Activated CD4-positive, alpha-beta T cell treated with anti-CD3 and anti-CD28 coated beads, Interleukin-10, Interleukin-2, amounts not matched to agents 100 ng/mL and 50 ng/mL, durations not matched to agents 16 hours and 8 hours (primary cell): ENCODE measurements at places on chromosomes 12 and 14.

GRCh38 chr14:24179961-24180796 is 8.3 kb downstream of the REC8 start:
- DNase-seq, result no peak

DNA sequence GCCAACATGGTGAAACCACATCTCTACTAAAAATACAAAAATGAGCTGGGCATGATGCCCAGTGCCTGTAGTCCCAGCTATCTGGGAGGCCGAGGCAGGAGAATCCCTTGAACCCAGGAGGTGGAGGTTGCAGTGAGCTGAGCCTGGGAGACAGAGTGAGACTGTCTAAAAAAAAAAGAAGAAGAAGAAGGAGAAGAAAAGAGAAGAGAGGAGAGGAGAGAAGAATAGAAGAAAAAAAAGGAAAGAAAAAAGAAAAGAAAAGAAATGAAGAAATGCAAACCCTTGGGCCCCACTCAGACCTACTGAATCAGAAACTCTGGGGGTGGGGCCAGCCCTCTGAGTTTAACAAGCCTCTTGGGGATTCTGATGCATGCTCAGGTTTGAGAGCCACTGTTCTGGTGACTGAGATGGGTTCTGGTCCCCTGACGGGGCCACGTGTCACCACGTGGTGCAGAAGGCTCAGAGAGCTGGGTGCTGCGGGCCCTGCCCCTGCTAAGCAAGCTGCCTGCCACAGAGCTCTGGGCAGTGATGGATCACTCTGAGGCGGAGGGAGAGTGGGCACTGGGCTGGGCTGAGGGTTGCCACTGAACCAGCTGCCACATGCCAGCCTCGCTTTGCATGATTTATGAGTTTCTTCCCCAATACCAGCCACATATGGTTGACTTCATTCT is 37.5 kb downstream of the ERH start:
- DNase-seq, result no peak

DNA sequence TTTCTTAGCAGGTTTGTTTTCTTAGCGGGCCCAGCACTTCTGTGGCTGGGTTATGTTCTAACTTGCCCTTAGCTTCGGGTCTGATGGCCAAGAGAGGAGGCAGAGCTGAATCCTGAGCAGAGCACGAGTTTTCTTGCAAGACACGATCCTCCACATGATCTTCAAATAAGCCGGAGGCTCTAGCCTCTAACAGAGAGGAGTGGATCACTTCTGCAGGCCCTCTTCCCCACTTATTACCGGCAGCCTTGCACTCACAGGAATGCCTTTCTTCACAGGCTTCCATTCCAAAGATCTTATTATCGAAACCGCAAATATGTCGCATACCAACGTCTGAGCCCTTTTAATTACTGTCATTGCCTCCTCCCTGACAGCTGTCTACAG is 79.5 kb downstream of the SINHCAF start:
- no peak for DNase-seq

DNA sequence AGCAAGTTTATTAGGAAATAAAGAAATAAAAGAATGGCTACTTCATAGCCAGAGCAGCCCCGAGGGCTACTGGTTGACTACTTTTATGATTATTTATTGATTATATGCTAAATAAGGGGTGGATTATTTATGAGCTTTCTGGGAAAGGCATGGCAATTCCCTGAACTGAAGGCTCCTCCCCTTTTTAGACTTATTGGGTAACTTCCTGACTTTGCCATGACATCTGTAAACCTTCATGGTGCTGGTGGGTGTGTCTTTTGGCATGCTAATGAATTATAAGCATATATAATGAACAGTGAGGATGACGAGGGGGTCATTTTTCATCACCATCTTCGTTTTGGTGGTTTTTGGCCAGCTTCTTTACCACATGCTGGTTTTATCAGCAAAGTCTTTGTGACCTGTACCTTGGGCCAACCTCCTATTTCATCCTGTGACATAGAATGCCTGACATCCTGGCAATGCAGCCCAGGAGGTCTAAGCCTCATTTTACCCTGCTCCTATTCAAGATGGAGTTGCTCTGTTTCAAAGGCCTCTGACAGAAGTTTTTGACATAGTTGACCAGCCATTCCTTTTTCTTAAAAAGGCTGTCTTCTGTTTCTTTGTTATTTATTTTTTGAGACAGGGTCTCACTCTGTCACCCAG is 11.1 kb upstream of the PTGES3 start:
- no peak for DNase-seq

DNA sequence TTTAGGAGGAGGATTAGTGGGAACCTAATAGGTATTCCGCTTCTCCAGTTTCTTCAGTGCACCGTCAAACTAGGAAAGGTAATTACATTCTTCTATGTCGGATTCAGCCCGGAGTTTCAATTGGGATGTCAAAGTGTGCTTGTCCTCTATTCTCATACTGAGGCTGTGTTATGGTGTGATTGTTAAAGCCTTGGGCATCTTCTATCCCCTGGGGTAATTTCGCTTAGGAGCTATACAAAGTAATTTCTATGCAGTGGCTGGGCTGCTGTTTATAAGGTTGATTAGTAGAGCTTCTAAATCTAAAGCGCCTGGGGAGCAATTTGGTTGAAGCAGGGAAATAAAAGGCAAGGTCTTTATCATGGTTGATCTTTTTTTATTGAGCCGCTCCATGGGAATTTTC is 399.6 kb downstream of the ZFP36L1 start:
- DNase-seq, result no peak

- DNase-seq, result peak; percentile 20
Measured at GRCh38 chr12:91778091-91778832, 367.4 kb downstream of the BTG1 start.

DNA sequence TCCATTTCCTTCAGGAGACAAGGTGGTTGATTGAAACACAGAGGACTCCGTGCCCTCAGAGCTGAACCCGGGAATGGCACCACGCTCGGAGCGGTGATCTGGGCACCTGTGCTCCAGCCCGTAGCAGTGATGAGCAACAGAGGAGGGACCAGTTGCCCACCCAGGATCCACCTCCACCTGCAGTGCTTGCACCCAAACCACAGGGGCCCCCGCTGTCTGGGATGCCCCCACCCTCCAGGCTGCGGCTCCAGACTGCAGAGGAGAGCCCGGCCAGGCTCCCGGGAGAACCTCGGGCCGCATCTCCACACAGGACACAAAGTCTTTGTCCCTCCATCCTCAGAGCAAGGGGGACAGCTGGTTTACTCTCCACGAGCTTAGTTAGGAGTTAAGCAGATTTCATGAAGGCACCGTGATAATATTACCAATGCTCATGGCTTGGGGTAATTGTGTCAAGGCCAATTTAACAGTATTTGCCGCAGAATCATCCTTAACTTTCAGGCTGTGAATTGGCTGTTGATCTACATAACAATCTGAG is 100.6 kb downstream of the TNFAIP2 start:
- DNase-seq, result no peak

DNA sequence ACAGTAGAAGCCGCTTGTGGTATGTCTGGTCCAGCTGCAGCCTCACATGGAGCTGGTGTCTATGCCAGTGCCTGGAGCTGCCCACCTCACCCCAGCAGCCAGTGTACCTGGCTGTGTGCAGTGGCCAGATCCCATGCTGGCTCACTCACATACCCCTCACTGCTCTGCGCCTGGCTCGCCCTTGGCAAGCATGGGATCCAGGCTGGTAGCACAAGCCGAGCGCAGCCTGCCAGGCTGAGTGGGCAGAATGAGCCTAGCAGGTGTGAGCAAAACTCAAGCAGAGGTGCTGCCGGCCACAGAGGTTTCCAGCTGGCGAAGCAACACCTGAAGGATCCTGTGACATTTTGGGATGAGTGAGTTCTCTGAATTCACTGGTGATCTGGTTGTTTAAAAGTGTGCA is 5.0 kb upstream of the BTBD7 start:
- DNase-seq, result no peak

- DNase-seq, result peak; percentile 80
Measured at GRCh38 chr14:60965402-60965801, 15.5 kb downstream of the TRMT5 start.

DNA sequence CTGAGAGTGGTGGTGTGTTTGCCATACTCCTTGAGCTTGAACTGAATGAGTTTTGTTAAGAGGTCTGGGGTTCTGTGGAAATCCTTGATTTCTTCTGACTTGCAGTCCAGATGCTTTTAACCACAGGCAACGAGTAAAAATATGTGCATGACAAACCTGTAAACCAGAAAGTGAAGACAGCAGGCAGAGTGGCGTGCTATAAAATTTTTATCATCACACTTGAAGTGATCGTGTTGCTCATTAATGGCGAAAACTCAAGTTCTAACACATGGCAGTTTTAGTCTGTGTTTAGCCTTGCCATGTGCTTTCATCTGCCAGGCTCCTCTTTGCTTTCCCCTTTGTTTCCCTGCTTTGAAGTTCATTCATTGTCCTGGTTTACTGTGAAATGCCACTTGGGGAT is 28.0 kb downstream of the TXNRD1 start:
- DNase-seq, result no peak

GRCh38 chr12:95633732-95634465 is 82.6 kb upstream of the USP44 start:
- DNase-seq, result no peak

DNA sequence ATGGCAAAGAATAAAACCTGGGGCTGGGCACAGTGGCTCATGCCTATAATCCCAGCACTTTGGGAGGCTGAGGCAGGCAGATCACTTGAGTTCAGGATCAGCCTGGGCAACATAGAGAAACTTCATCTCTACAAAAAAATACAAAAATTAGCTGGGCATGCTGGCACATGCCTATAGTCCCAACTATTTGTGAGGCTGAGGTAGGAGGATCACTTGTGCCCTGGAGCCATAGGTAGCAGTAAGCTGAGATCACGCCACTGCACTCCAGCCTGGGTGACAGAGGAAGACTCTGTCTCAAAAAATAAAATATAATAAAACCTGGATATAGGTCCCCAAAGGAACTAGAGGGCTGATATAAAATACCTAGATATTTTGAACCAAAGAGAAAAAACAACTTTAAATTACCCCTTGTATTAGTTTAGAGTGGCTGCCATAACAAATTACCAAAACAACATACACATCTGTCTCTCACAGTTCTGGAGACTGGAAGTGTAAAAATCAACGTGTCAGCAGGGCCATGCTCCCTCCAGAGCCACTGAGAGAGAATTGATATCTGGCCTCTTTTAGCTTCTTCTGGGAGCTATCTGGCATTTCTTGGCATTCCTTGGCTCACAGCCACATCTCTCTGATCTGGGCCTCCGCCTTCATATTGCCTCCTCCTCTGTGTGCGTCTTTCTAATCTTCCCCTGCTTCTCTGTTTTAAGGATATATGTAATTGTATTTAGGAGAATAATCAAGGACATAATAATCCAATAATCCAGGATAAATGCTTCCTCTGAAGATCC is 47.9 kb upstream of the ATF7IP start:
- no peak for DNase-seq

GRCh38 chr12:102107970-102108369 is 11.9 kb downstream of the NUP37 start:
- no peak for DNase-seq

GRCh38 chr12:94705676-94706075 is 55.3 kb upstream of the TMCC3 start:
- DNase-seq, result no peak

GRCh38 chr12:65490250-65490649 is 211.8 kb downstream of the MSRB3 start:
- no peak for DNase-seq

- DNase-seq, result no peak
Measured at GRCh38 chr14:104362761-104363605, 216.6 kb upstream of the C14orf180 start.

GRCh38 chr14:73763396-73763795 is 49.2 kb upstream of the PNMA1 start:
- no peak for DNase-seq

- no peak for DNase-seq
Measured at GRCh38 chr12:6542209-6543009, 8.1 kb downstream of the GAPDH start.

DNA sequence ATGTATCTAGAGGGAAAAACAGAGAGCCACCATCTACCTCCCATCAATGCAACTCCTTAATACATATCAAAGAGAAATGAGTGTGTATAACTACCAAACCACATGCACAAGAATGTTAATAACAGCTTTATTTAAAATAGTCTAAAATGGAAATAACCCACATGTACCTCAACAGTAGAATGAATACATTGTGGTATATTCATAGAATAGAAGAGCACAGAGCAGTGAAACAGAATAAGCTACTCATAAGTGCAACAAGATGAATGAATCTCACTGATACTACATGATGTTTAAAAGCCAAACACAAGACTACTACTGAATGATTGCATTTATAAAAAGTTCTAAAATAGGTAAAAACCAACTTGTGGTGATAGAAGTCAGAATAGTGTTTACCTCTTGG is 232.5 kb downstream of the BTG1 start:
- DNase-seq, result no peak

GRCh38 chr12:107330831-107331431 is 237.6 kb upstream of the CRY1 start:
- DNase-seq, result peak; percentile 39

- DNase-seq, result no peak
Measured at GRCh38 chr12:69030321-69030720, 97.3 kb upstream of the CPM start.

- no peak for DNase-seq
Measured at GRCh38 chr12:5172886-5173285, 129.2 kb downstream of the KCNA5 start.

- no peak for DNase-seq
Measured at GRCh38 chr12:113863455-113863845, 102.7 kb downstream of the RBM19 start.

GRCh38 chr12:724194-724855 is 28.1 kb upstream of the WNK1 start:
- DNase-seq, result peak; percentile 61

GRCh38 chr12:124940143-124940392 is 25.6 kb upstream of the UBC start:
- no peak for DNase-seq

DNA sequence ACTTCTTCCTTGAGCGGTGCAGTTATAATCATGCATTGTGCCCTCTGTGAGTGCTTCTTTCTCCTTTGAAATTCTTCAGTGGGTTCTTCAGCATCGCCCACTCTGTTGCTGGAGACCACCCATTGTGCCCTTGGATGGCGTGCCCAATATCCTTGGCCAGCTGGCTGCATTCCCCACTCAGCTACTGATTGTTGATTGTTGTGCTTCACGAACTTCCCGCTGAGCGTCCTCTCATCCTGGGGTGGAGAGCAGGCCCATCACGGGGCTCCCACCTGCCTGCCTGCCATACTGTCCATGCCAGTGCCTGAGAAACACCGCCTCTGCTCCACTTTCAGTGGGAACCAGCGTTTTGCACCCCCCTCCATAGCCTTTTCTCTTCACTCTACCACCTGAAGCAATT is 8.6 kb upstream of the SSTR1 start:
- DNase-seq, result no peak

DNA sequence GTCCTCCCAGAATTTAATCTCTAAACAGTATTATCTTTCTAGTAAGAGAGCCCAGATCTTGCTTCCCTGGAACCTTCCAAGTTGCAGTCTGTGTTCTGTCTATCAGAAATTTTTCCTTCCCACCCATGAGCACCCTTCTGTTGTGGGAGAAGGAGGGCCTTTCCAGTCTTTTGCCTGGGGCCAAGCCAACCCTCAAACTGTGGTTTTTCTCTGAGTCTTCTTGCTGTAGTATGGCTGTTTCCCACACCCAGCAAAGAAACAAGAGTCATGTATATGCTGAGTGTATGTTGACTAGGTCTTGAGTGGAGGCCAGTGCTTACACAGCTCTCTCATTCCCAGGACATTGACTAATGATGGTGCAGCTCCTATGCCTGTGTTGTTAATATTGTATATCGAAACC is 104.5 kb downstream of the TGFB3 start:
- DNase-seq, result peak; percentile 18
